Activated CD4-positive, alpha-beta T cell treated with anti-CD3 and anti-CD28 coated beads for 48 hours (primary cell): ENCODE measurements at places on chromosomes 6 and 20.

DNA sequence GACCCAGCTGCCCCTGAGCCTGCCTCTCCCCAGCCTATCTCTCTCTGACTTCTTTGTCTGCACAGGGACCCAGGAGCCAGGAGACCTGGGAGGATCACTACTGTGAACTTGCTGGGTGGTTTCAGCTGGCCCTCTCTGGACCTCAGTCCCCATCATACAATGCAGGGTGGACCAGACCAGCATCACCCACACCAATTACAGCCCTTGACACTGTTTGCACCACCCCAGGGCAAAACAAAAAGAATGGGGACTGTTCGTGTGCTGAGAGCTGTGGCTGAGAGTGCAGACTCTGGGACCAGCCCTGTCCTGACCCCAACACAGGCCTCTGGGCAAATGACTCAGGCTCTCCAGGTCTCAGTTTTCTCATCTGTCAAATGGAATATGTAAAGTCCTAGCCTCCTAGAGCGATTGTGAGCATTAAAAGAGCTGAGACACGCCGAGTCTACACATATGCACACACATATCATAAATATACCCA, 25.4 kb downstream of the PTGIS start:
- DNase-seq: no peak

GRCh38 chr6:111679126-111679858, 73.6 kb upstream of the TRAF3IP2 start:
- DNase-seq: no peak

DNA sequence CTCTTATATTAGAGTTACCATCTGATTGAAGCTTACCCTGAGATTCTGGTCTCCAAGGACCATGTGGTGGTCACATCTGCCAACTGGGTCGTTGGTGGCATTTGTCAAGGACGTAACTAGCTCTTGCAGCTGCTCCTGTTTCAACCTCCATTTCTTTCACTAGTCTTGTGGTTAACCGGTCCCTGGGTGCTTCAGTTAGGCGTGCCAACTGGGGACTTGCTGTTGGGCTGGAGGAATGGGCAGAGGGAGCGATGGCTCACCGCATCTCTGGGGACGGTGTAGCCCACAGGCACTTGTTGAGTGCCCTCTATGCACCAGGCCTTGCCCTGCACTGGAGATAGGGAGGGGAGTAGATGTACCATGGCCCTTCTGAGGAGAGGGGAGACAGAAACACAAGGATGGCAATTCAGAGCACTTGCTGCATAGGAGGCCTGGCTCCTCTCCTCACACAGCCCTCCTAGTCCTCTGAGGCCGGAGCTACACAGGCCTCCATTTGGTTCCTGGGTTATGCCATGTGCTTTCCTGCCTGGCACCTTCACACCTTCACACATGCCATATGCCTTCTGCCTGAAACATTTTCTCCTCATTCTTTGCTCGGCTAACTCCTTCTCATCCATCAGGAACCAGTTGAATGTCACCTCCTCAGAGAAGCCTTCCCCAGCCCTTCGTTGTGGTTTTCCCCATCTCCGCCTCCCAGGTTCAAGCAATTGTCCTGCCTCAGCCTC, 20.0 kb upstream of the ASXL1 start:
- no peak for DNase-seq

DNA sequence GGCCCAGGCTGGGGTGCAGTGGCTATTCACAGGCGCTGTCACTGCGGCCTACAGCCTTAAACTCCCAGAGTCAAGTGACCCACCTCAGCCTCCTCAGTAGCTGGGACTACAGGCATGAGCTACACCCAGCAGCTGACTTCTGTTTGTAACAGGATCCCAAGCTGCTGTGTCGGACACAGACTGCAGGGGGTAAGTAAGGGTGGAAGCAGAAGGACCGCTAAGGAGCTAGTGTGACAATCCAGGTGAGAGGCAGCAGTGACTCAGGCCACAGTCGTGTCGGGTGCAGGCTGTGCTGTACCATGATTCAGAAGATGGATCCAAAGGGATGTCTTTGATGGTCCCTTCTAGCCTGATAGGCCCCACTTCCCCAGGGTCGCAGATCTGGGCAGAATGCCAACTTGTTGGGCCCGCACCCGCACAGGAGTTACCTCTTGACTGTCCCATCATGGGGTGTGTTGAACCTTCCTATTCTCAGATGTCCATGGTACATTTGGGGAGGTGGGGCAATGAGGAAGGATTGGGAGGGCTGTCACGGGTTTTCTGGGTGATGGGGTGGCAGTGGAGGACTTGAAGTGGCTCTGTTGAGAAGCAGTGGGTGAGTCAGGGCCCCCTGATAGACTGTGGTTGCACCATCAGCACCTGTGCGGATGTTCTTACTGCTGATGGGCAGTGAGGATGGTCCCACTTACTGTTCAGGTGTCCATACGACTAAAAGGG, 25.3 kb downstream of the AAR2 start:
- no peak for DNase-seq

DNA sequence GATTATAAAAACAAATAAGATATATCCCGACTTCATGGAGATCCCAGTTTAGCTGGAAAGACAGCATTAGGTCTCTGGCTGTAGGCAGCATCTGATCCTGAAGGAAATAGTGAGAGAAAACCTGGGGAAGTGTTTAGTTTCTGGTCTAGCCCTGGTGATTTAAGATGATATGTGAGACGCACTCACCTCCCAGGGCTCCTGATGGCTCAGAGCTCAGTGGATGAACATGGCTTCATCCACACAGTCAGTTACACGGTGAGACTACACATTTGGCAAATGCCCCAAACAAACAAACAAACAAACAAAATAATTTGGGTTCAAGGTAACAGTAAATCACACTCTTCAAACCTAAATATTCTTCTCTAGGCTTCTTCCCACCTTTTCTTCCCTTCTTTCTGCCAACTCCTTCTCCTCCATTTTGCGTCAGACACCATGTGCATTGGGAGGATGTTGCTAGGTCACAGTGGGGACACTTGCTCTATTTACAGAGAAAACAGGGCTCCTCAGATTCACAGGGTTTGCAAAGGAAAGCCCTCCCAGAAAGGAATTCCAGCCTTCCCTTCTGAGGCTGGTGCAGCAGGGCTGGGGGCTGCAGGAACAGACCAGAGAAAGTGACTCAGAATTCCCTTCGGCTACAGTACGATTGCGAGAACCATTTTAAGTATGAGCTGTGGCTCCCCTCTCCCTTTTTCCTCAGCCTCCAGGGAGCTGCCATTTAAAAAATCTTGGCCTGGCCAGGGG, 59.6 kb upstream of the SALL4 start:
- DNase-seq: no peak

DNA sequence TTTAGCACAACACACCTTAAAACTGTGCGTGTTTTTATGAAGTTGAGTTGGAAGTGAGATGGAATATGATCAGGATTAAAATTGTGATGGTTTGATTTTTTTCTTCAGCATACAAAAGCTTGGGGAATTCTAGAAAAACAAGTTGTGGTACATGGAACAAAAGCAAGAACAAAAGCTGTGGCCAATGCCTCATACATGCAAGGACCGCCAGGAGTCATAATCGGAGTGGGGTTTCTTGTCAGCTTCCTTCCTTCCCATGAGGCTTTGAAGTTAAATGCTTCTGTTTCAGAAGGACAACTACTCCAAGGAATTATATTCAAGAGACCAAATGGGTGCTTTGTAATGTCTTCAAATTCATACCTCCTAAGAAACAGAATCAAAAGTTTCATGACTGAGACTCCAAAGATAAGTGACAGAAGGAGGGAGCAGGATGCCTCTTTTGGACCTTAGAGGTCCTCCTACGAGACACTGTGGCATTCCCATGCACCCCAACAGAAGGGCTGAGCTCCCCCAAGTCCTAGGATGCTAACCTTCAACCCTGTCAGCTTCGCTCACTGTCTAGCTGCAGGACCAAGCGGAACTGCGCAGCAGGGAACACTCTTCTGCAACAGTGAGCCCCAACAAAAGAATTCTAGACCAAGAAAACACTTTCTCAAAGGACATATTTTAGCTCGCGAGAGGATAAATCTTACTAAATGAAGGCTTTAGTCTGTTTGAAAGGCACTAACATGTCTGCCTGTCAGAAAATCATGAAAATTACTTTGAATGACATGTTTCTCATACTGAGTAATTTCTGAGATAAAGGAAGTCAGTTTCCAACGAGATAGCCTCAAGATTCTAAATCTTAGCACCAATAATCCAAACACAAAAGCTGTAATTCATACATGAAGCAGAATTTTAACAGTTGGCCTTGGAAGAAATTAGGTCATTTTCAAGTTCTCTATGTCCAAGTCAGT, 108.5 kb upstream of the NHSL1 start:
- DNase-seq: no peak

- DNase-seq: no peak
Observed at GRCh38 chr20:62838128-62838891, 21.5 kb downstream of the COL9A3 start.

- DNase-seq: peak; percentile 64
Observed at GRCh38 chr20:39264506-39265172, 302.5 kb downstream of the DHX35 start.

GRCh38 chr6:117309069-117309468, 43.7 kb downstream of the VGLL2 start:
- DNase-seq: no peak

DNA sequence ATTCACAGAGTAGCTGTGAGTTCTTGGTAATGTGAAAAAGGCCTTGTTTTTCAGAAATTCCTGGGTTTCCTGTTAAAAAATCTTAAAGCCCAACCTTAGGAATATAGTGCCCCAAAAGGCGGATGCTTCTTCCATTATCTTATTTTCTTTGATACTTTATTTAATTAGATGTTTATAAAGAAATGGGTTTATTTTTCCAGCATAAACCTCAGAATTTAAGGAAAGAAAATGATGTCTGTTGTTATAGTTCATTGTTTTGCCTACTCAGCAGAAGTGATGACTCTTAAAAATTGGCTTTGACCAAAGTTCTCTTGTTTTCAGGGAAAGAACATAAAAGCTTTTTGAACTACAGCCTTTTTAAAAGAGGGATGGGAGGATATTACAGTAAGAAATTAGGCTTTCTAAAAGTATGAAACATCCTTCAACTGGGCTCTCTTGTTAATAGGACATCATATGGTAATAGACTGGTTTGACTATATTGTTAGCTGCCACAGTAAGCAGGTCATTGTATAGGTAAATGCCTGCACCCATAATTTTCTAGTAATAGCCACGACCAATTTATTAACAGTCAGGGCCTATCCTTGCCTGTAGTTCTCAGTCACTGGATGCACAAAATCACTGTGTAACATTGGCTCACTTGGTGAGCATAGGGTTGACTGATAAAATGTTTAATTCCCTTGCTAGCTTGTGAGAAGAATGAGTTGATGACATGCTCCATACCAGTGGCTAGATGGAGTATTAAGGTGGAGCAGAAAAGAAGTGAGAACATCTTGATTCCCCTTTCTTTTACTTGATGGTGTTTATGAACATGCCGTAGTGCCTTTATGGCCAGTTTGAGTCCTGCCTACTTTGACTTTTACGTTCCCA, 5.2 kb downstream of the SRSF6 start:
- no peak for DNase-seq

GRCh38 chr20:19284400-19285178, 72.1 kb downstream of the SLC24A3 start:
- no peak for DNase-seq

- DNase-seq: no peak
Observed at GRCh38 chr20:35952480-35953386, 1.6 kb downstream of the SCAND1 start.

DNA sequence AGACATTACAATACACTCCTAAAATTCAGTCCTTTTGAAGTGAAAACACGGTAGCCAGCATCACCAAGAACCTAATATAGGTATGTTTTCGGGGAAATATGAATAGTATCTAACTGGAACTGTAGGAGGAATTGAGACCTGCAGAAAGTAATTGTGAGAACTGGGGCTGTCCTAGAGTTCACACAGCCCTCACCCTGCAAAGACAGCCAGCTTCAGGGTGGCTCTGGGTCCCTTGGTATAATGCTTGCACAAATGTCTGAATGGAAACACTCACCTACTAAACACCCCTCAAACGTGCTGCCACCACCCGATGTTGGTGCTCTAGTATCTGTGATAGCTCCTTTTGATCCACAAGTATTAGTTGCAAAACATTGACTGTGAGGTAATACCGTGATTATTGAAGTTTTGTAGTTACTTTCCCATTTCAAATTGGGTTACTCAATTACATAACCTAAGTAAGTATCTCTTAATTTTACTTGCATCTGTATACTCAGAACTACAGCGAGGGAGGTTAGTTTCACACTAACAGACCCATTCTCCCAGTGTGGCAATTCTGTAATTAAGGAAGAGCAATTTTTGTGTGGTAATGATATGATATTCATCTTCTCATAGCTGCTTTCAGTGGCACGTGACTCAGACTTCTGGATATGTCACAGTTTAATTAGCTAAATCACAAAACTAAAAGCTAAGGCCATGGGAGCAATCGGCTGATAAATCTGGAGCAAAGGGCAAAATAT, 129.5 kb downstream of the INSM1 start:
- DNase-seq: peak; percentile 51

GRCh38 chr6:144343701-144344428, 58.7 kb downstream of the UTRN start:
- no peak for DNase-seq

GRCh38 chr6:11675601-11676000, 103.0 kb downstream of the ADTRP start:
- DNase-seq: peak; percentile 16

DNA sequence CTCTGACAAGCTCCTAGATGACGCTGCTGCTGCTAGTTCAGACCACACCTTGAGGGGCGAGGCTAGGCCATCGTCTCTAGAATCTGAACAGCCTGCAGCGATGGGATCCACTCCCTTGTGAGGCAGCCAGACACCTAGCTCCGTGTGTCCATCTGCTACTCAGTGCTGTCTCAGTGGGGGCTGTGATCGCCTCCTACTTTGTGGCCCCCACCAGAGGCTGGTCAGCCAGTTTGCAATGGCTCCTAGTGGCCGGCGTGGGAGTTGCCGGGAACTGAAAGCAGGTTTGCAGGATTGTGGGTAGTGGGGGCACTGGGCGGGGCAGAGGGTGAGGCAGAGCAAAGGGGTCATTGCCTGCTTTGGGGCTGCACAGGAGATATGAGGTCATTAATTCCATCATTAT, 2.8 kb downstream of the CCN5 start:
- no peak for DNase-seq

DNA sequence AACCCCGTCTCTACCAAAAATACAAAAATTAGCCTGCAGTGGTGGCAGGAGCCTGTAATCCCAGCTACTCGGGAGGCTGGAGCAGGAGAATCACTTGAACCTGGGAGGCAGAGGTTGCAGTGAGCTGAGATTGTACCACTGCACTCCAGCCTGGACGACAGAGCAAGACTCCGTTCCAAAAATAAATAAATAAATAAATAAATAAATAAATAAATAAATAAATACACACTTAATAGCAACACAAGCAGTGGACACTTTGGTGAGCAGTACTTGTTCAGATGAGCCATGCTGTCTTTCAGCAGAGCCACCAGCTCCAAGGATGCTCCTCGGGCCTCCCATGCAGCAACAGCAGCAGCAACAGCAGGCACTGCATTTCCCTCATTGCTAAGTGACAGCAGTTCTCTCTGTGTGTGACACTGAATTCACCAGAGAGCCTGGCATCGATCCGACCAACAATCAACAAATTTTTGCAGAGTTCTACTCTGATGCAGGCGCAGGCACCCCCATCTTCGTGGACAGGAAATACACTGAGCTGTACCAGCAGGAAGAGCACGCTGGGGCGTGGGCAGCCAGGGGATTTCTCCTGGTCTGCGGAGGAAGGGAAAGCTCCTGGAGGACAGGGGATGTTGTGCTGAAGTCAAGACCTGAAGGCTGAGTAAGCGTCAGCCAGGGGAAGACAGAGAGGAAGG, 54.0 kb upstream of the SNX9 start:
- no peak for DNase-seq
